ENCODE measurements at places on chromosomes 5 and 9.

DNA sequence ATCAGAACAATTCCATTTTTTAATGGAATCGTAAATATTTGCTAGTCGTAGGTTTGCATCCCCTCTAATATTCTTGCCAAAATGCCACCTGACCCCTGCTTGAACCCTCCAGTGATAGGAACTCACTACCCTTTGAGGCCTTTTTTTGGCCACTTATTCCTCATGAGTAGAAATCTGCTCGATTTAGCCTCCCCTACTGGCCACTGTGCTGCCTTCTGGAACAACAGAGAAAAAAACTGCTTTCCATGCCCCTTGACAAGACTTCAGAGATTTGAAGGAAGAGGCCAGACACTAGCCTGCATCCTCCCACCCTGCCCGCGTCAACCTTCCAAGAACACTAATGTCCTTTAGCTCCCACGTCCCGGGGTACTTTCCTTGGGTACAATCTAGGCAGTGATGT is 4.1 kb downstream of the CCDC69 start:
- DNase-seq: no peak

DNA sequence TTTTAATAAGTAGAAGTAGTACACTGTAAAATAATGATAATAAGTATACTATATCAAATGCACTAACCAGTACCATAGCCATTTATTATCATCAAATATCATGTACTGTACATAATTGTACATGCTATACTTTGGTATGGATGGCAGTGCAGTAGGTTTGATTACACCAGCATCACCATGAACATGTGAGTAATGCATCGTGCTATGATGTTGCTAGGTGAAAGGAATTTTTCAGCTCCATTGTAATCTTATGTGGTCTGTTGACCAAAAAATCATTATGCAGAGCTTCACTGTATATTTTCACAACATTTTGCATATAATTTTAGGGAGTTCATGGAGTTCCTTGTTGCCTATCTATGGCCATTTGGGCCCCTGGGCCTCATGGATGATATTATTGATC is 72.2 kb upstream of the HMHB1 start:
- no peak for DNase-seq

GRCh38 chr5:134175921-134176510 is 734 bp downstream of the SKP1 start:
- DNase-seq: no peak

DNA sequence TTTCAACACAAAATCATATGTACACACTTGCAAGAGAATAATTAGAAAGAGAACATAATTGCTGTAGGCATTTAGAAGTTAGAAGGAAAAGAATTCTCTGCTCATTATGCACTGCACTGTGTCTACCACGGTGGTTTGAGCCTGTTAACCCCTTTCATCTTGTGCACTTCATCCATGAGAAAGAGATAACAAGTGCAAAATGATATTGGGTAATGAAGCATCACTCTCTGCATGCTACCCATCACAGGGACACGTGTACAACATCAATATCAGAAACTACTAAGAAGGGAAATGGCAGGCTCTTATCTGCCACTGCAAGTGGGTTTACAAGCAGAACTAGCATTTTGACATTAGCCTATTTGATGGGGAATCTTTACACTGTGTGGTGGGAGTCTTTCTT is 202.6 kb downstream of the CDH12 start:
- DNase-seq: no peak

DNA sequence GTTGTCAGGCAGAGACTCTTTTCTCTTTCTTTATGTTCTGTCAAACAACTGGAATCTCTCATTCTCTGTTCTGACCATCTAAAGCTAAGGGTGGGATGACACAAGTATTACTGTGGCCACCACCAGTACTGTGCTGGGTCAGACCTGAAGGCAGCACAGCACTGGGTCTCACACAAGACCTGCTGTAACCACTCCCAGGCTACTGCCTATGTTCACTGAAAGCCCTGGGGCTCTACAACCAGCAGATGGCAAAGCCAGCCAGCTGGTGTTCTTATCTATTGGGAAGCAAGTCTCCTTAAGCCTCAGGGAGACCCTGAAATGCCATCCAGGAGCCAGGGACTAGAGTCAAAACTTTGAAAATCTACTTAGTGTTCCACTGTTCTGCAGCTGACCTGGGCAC is 189.5 kb downstream of the SLCO4C1 start:
- DNase-seq: no peak

GRCh38 chr5:102545175-102545574 is 46.4 kb upstream of the SLCO6A1 start:
- no peak for DNase-seq

DNA sequence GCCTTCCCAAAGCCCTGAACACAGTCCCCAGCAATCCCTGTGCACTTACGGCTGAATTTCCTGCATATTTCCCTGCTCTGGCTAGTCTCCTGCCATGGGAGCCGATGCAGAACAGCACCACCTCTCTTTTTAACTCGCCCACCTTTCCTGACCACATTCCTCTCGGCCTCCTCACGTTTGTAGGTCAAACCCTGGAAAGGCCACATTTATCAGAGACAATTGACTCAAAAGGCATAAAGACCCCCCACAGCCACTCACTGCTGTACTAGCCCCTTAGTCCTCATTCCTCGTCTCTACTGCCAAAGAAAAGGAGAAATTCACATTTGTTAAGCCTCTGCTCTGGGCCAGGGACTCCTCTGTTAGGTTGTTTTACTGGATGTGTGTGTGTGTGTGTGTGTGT is 43.6 kb downstream of the ENC1 start:
- DNase-seq: no peak

GRCh38 chr5:134577796-134578577 is 52.5 kb downstream of the JADE2 start:
- peak; percentile 71 for DNase-seq

- DNase-seq: no peak
Observed at GRCh38 chr5:39106322-39106721, 32.1 kb upstream of the RICTOR start.

DNA sequence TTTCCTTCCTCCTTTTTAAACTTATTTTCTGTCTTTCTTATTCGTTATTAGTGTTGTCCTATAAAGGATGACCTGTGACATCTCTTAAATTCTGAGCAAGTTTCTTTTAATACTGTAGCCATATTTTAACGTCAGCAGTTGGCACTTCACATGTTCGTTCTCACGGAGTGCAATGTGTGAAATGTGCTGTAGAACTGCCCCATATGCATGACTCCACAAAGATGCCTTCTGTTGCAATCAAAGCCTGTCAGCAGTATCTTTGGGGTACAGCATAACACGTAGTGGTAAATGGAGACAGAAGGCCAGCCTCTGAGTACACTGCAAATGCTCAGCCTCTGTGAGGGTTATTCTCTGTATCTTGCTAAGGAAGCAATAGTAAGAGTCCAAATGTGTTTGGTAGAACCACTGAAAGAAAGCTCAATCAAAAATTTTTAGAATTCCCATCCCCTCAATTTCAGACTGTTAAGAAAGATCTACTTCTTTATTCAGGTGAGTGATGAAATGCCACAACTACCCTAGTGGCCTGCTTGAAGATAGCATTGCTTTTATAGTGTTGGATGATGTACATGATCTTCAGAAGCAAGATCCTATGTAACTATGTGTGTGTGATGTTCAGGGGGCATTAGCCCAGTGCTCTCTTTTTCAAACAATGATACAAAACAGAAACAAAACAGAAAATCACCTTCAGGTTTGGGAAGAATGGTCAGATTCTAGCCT is 277.7 kb downstream of the TMEM167A start:
- DNase-seq: no peak

- no peak for DNase-seq
Observed at GRCh38 chr5:78640662-78641474, 7.7 kb downstream of the LHFPL2 start.

GRCh38 chr9:39108145-39108544 is 179.8 kb downstream of the CNTNAP3 start:
- no peak for DNase-seq

GRCh38 chr9:88947581-88948573 is 43.4 kb upstream of the S1PR3 start:
- DNase-seq: no peak

DNA sequence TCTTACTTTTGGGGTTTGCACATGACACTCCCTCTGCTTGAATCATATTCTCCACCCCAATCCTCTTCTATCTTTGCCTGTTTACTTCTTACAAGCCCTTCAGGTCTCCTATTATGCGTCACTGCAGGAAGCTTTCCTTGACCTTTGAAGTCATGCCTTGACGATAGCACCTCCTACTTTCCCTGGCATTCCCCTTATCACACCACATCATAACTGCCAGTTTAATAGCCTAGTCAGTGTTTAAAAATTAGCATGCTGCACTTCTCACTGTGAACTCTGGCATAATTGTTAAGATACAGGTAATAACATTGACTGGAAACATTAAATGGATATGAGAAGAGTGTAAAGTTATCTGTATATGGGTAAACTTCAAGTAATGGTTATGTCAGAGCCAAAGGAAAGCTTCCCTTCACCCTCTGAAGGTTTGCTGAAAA is 37.1 kb upstream of the CEP120 start:
- no peak for DNase-seq

DNA sequence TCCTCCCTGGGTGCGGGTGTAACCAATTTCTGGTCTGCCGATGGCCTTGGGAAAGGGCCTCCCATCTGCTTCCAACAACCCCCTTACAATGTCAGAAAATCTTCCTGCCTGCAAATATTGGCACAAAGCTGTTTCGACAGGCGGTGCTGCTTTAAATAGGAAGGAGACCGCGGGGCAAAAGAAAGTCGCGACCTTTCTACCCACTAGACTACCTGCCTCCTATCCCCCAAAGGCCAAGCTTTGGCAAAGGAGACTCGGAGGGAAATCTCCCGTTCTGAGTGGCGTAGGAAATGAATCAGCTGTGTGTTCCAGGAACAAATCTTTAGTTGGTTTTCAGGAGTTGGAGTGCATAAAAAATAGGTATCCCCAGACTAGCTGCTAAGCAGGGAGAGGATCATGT is 36.8 kb upstream of the NFIB start:
- DNase-seq: no peak

- no peak for DNase-seq
Observed at GRCh38 chr9:76912636-76913275, 6.8 kb upstream of the PRUNE2 start.

GRCh38 chr9:33049680-33050361 is 24.7 kb downstream of the DNAJA1 start:
- no peak for DNase-seq

GRCh38 chr5:7585807-7586206 is 189.9 kb downstream of the ADCY2 start:
- DNase-seq: no peak

GRCh38 chr5:138698713-138699112 is 54.5 kb upstream of the CTNNA1 start:
- DNase-seq: no peak

DNA sequence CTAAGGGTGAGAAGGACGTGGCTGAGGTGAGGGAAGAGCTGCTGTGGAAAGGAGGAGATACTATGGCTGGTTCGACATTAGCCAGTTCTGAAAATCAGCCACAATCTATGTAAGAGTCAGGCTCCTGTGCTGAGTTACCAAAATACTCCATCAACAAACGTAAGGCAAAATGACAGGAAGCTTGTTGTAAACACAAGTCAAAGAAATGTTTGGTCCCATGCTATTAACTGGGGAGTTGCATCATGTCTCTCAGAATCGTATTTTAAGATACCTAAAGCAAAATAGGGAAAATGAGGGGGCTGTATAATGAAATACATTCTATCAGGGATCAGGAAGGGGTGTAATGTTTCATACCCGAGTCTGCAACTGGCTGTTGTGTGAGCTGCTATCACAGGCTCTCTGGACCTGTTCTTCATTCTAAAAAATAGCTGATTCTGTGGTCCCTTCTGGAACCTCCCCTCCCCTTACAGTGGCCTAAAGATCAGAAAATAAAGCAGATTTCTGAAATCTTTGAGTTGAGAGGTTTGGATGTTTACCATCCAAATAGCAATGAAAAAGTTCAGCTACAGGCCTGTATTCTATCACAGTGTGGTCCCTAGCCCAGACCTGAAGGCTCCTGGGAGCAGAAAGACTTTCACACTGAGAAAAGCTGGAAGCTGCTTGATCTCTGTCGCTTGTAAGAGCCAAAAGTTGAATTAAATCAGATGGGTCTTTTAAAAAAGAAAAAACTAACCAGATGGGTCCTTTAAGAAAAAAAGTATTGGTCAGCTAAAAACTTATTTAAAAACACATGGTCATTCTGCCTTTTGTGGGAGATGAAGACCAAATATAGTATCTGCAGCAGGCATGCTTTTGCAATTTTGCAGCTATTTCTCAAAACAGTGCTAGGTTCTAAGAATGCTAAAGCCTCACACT is 97.8 kb upstream of the SMC5 start:
- DNase-seq: no peak

- DNase-seq: no peak
Observed at GRCh38 chr5:67378256-67378655, 181.7 kb upstream of the CD180 start.

GRCh38 chr9:13083963-13084528 is 195.4 kb downstream of the MPDZ start:
- DNase-seq: no peak

GRCh38 chr5:97501965-97502305 is 318.9 kb upstream of the RIOK2 start:
- no peak for DNase-seq

DNA sequence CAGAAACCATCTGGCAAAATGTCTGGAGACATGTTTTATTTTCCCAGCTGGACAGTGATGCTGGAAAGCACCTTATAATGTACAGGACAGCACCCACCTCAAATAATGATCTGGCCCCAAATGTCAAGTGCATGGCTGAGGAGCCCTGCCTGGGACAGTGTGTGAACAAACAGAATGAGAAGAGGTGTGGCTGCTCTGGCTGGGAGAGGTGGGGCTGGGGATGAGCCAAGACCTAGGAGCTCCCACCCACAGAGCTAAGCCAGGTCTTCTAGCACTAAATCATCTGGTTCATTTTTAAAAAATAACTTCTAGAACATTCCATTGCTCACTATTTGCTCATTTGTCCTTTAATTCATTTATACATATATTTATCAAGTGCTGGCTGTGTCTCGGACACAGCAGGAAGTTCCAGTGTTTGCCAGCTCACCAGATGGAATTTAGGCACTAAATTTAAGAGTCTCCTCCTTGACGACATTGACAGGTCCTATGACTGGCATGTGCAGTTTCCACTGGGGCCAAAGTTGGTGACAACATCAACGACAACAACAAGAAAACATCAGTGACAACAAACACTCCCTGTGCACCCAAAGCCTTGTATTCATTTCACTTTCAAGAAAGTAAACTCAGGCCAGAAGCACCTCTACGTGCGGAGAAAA is 59.1 kb downstream of the GTF3C4 start:
- DNase-seq: no peak

- DNase-seq: no peak
Observed at GRCh38 chr9:114229295-114229694, 74.0 kb downstream of the COL27A1 start.

GRCh38 chr5:94968507-94969095 is 316.3 kb downstream of the MCTP1 start:
- no peak for DNase-seq

- DNase-seq: no peak
Observed at GRCh38 chr5:154444556-154445421, 1.0 kb upstream of the SAP30L start.

- no peak for DNase-seq
Observed at GRCh38 chr9:23824830-23825591, 1.0 kb downstream of the ELAVL2 start.
